SK-N-DZ (cell line): ENCODE measurements at places on chromosomes 3 and 15.

DNA sequence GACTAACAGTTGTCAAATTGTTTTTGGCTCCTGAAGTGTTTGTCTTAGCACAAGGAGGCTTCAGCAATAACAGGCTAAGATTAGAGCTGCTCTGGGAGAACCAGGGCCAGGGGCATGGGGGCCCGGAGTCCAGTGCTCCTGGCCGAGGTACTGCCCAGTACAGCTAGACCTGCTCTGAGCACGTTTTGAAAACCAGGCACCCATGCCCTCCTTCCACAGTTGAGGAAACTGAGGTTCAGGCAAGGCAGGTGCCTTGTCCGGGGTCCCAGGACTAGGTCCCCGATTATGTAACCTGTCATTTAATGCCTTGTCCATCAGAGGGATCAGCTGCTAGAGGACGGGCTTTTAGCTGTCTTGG lies 19.2 kb downstream of the KBTBD13 start:
- DNase-seq = no peak

GRCh38 chr3:189137416-189137815 lies 34.4 kb upstream of the TPRG1 start:
- DNase-seq = no peak

- DNase-seq = no peak
These were observed 220.8 kb upstream of the TPRG1 start for GRCh38 chr3:188950832-188951489.

- DNase-seq = peak; percentile 16
These were observed 247.7 kb downstream of the ZBTB20 start for GRCh38 chr3:114899186-114899931.

DNA sequence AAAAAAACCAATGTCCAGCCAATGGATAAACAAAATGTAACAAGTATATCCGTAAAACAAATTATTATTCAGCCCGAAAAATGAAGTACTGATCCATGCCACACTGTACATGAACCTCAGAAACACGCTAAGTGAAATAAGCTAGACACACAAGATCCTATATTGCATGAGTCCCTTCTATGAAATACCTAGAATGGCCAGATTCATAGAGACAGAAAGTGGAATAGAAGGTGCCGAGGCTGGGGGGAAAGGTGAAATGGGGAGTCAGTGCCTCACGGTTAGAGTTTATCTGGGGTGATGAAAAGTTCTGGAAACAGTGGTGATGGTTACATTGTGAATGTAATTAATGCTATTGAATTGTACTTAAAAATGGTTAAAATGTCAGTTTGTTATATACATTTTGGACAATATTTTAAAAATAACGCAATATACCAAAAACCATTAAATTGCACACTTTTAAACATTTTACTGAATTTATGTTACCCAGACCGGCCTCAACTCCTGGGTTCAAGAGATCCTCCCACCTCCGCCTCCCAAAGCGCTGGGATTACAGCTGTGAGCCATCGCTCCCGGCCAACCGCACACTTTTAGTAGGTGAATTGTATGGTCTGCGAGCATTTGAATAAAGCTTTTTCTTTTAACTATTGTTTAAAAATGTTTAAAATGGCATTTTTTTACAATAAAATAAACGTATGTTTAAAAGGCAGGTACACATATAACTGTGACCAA lies 2.1 kb downstream of the RNF168 start:
- DNase-seq = no peak
